ENCODE measurements at places on chromosomes 3 and 15.

- no peak for DNase-seq
These were observed 358.9 kb downstream of the PLCL2 start for GRCh38 chr3:17243621-17244020.

DNA sequence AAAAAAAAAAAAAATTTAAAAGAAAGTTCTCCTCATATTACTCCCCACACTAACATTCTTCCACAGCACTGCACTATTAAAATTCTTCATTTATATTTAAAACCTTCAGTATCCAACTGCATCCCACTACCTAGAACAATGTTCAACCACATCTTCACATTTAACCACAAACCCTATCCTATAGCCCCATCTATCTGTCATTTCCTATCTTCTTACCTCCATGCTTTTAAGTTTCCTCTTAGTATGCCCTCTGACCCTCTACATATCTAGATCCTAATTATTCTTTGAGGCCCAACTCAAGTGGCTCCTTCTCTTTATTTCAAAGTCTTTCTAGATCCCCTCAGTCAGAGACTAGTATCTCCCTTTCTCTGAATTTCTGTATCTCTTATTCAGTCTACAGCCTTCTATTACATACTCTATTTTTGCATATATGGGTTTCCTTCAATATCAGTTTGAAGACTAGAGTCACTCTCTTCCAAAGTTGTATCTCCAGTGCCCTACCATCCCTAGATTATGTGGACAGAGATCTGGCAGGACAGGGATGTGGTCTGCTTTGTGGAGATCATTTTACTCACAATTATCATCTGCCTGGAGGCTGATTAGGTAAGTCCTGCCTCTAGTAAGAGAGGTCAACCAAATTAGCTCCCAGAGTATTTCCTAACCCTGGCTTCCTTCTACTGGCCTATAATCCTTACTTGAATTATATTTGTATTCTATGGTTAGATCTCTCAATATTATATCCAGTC, 1.4 kb downstream of the CIAO2A start:
- DNase-seq, result no peak

GRCh38 chr15:73950831-73951561, 24.7 kb downstream of the LOXL1 start:
- peak; percentile 93 for DNase-seq

GRCh38 chr3:195895078-195895860, 13.1 kb downstream of the TNK2 start:
- peak; percentile 52 for DNase-seq

GRCh38 chr3:71530903-71531530, 52.5 kb downstream of the FOXP1 start:
- DNase-seq, result no peak

DNA sequence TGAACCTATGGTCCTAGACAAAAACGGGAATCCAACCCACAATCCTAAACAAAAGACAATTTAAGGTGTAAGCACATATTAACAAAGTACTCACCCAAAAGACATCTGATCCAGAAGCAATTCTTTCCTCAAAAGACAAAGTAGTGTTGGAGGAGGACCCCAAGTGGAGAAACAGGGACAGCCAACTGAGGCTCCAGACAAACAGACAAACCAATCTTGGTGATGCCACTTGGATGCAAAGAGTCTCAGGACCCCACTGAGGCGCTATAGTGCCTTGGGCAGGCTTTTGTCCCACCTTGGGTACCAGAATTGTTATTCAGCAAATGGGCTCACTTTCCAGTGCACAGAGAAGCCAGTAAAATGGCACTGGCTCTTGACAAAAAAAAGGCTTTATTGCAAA, 613.8 kb downstream of the DIPK2A start:
- no peak for DNase-seq

DNA sequence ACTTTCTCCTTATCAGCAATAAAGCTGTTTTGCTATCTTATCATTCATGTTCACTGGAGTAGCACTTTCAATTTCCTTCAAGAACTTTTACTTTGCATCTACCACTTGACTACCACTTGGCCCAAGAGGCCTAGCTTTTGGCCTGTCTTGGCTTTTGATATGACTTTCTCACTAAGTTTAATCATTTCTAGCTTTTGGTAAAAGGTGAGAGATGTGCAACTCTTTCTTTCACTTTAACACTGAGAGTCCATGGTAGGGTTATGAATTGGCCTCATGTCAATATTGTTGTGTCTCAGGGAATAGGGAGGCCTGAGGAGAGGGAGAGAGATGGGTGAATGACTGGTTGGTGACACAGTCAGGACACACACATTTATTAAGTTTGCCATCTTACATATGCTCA, 31.0 kb upstream of the FAM3D start:
- no peak for DNase-seq

DNA sequence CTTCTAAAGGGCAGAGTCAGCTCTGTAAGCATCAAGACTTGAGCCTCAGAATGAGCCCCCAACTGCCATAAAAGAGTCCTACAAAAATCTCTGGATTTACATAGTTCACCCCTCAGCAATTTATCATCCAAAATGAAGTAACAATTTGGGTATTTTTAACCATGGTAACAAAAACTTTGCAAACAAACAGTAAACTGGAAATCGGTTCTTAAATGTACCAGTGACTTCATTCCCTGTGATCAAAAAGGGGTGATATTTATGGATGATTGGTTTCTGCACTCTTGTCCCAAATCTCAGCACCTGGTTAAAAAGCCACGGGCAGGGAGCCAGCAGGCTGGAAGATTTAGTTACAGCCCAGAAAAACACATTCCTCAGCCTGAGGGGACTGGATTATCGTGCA, 73.6 kb downstream of the TFG start:
- no peak for DNase-seq

DNA sequence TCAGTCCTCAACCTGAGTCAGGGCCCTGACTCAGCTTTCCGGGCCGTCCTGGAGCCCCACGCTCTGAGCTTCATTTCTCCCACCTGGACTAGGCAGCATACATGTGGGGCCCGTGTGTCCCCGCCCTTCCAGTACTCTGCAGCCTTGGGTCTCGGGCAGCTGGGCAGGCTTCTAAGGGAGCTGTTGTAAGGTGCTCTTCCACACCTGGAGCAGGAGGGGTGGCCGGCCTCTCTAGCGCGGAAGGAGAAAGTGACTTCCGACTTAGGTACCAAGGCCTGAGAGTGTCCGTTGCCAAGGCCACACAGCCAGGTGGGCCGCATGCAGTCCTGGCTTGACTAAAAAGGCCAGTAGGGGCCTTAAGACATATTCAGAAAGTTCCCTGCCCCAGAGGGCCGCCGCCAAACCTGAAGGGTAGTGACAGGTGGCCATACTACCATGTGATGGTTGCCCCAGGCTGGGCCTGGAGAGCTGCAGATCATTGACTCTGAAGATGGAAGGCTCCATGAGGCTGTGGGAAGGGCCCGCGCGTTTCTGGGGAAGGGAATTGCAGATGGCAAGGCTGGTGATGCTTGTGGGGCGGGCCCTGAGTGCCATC, 9.4 kb upstream of the SEMA3B start:
- no peak for DNase-seq

GRCh38 chr3:60101621-60102020, 1051.8 kb upstream of the CFAP20DC start:
- DNase-seq, result no peak

- no peak for DNase-seq
These were observed 18.5 kb upstream of the CTXND1 start for GRCh38 chr15:80270472-80270871.

DNA sequence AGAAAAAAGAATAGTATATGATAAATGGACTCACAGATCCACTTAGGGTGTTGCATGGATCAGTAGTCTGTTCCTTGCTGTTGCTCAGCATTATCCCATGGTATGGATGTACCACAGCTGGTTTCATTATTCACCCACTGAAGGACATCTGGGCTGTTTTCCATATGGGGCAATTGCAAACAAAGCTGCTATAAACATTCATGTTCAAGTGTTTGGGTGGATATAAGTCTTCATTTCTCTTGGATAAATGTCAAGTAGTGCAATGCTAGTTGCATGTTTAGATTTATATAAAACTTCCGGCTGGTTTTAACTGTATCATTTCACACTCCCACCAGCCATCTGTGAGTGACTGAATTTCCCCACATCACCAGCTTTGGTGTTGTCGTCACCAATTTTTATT, 137.7 kb downstream of the ASB7 start:
- no peak for DNase-seq

- DNase-seq, result no peak
These were observed 6.8 kb downstream of the RAB6B start for GRCh38 chr3:133888726-133889340.

DNA sequence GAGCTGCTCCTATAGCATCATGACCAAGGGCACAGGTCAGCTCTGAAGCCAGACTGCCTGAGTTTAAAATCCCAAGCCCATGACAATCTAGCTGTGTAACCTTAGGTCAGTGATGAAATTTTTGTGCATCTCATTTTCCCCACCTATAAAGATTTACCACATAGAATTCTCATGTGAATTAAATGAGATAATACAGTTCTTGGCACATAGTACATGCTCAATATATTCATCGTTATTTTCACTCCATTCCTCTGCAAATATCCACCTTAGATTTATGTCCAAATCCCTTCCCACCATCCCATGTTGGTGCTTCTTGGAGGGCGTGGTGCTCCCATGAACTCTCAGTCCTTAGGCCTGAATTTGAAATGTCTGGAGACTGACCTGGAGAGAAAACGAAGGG, 300.1 kb downstream of the TLE3 start:
- no peak for DNase-seq

GRCh38 chr15:40340038-40340739, 550 bp downstream of the CCDC9B start:
- peak; percentile 85 for DNase-seq

DNA sequence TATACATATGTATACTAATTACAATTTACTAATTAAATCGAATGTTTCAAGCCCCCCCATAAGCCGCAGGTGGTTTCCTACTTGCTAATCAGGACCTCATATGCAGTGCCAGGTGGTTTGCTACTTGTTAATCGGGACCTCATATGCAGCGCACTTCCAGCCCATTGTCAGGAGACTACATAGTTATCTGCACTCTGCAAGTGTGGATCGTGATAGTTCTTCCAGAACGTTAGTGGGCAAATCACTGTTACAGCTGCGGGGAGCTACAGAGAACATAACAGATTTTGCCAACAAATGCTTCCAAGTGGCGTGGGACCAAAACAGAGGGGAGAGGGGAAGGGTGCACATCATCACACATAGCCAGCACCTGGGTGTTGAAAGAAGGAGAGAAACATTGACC, 558.4 kb downstream of the GABRG3 start:
- no peak for DNase-seq

DNA sequence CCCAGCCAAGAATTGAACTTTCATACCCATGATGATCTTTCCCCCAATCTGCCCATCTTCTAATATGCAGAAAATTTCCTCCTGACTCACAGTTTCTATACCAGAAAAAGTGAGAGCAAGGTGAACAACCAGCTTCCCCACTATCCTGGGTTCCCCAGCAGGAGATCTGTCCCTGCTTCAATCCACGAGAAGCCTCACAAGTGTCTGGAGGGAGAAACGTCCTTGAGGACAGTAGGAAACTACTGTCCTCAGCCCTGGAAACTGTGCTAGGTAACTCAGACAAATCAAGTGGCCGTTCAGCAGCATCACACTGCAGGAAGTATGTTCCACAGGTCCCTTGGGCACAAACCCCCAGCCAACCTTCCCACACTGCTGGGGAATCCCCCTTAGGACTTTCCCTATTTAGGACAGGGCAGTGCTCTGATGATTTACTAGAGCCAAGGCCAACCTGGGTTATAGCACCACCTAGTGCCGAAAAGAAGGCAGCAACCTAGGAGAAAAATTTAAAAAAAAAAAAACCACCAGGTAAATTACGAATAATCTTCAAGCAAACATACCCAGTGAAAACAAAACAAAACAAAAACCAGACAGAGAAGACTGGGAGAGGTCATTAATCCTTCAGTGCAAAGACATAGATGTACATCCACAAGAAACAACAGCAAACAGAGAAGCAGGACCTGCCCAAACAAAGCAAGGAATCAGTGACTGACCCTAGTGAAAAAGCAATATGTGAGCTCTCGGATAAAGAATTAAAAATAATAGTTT, 36.0 kb downstream of the MORC1 start:
- DNase-seq, result no peak

DNA sequence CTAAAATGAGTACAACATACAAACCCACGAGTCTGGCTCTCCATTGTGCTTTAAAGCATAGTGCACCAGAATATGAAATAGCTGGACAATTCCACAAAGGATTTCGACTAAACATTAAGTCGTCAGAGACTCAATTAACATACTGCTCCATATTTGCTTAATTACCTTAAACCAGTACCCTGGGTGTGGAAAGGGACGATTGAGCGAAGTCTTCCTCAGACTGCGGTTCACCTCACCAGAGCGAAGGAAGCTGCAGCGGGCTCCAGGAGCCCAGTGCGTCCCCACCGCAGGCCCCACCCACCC, 218 bp upstream of the TRPC1 start:
- DNase-seq, result no peak

DNA sequence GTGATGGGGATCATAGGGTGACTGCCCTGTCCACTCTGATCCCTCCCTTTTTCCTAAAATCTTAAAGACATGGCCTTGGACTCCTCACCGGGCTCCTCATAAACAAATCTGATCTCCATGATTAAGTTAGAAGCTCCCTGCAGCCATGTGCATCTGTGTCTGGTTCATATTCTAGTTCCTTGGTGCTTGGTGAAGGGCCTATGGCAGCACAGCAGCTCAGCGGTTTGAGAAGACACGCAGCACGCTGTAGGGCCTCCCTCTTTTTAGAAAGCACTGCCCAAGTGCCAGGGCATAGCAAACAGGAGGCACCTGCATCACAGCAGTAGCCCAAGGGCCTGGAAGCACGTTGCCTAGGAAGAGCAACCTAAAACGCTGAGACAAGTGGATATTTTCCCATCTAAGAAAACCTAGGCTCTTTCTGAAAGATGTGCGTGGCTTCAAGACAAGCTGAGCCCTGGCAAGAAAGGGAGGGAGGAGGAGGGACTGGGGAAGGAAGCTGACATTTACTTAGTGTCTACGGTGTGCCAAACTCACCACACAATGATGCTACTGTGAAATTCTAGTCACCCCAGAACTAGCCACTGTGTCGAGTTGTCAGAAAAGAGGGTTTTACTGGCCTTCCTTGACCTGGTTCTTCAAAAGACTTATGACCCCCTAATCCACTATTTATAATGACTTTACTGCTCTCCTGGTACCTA, 14.9 kb upstream of the ULK3 start:
- DNase-seq, result no peak

DNA sequence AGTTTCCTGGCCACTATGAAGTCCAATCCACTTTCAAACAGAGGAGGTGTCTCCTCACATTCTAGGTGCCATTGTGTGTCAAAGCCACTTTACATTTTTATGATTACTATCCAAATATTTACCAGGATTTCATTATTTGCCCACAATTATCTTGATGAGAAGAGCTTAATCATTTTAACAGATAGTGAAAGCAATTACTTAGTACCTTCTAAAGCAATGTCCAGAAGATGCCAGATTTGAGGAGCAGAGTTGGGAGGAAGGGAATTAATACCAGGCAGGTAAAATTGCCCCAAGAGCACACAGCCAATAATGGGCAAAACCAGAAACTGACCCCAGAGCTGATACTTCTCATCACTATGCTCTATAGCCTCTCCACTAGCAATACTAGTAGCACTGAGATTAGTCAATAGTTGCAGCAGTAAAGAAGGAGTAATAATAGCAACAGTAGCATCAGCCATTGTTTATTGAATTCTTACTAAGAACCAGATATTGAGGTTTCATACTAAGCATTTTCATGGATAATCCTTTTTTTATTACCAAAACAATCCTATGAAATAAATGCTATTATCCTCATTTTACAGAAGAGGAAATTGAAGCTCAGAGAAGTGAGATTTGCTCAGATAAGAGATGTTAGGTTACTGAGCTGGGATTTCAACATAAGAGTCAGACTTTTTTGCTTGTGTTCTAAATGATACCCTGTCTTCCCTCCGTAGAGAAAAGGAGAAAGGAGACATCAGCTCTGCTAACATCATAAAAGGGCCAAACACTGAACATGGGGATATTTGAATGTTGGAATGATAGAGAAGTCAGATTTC, 509.3 kb upstream of the CFAP20DC start:
- no peak for DNase-seq
